ENCODE measurements at places on chromosomes 2 and 18.

GRCh38 chr2:217593732-217594131 is 409.1 kb downstream of the TNS1 start:
- no peak for DNase-seq

- DNase-seq: no peak
Observed at GRCh38 chr2:150256736-150257135, 230.7 kb downstream of the RND3 start.

DNA sequence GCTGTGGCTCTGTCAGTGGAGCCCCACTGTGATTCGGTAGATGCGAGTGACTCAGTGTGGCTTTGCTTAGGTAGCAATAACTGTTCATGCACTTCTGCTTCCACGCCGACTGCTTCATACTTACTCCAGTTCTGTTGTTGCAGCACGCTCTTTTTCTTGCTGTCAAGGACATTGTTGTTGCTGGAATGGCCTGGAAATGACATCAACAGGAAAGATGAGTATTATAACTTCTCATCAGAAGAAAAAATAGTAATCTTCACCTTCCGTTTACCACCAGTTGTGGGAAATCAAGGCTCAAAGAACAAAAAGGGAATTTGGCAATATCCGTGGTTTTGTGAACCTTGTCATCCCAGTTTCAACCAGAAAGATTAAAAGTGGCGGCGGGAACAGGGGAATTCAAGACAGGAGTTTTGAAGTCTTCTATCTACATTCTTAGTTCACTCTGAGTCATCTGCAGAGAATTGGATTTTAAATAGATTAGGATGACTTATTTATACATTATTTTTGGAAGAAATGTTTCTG is 8.3 kb downstream of the TM4SF20 start:
- DNase-seq: no peak

DNA sequence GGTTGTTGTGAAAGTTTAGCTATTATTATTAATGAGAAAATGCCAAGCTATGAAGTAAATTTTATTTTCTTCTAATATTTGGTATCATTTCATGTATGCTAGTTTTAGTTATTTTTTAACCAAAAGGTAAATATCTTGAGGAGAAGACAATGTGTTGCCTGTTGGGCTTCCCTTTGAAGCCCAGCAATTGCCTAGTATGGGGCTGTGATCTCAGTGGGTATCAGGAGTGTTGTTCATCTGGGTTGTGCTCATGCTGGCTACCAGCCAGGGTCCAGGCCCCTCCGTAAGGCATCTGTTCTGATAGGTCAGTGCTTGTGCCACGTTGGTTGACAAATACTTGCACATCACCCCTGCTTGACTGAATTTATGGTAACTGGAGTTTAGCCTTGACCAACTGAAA is 38.0 kb upstream of the DARS1 start:
- DNase-seq: no peak

DNA sequence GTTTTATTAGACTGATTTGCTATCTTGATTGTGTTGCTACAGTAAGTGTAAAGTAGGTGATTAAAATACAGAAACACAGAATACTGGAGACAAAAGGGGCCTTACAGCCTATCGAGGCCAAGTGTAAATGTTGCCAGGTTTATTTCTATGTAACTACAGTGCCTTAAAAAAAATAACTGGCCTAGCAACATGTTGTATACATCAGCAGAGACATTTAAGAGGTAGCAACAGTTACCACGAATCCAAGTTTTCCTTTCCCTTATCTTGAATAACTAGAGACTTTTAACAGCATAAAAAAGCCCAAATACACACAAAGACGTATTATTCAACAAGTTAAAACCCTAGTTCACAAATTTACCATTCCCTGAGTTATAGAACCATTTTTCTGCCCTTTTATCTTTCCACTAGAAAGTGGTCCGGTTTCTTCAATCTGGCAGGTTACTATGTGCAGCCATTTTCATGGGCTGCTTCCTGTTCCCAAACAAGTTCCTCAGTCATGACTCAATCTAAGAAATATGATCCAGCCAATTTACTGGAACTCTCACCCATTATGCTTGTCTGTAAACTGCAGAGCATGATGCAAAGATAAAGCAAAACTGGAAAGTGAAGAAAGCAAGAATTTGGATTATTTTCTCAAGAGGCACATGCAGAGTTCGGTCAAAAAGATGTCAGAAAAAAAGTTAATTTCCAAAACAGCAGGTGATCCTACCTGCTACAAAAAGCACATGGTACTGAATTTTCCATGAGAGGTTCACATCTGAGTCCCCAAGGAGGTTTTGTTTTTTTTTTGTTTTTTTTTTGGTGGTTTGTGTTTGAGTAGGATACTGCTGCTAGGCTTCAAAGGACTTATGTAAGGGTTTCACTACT is 22.2 kb downstream of the NFE2L2 start:
- DNase-seq: peak; percentile 88

DNA sequence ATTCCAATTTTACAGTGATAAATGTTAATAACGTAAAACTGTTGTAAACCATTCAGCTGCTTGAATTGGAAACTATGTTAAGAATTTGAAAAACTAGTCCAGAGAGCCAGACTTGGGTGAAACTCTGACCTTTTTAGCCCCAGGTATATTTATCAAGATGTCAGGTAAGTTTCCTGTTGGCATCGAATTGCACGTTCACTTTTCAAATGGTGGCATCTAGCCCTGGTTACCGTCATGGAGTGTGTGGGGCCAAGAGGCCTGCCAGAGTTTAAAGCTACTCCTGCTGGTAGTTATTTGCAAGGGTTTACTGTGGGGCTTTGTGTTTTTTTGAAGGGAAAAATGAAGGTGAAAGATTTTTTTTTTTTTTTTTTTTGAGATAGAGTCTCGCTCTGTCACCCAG is 109.9 kb downstream of the WDSUB1 start:
- no peak for DNase-seq

DNA sequence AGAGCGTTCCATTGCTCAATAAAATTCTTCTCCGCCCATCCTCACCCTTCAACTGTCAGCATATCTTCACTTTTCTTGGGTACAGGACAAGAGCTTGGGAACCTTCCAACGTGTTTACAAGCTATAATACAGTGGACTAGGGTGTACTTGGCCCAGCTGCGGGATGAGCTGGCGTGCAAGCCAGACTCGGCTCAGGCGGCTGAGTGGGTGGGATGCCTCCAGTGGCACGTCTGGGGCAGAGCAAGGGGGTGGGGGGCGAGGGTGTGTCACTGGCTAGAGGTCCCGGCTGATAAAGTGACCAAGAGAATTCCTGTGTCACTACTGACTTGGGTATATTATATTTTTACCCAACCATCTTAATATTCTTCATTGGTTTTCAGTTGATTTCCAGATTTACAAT is 179.7 kb downstream of the EVA1A start:
- DNase-seq: no peak

- no peak for DNase-seq
Observed at GRCh38 chr2:126317790-126318431, 338.0 kb upstream of the GYPC start.

- no peak for DNase-seq
Observed at GRCh38 chr2:12796657-12797056, 79.9 kb downstream of the TRIB2 start.

- DNase-seq: no peak
Observed at GRCh38 chr2:203261326-203262159, 22.7 kb downstream of the CYP20A1 start.

DNA sequence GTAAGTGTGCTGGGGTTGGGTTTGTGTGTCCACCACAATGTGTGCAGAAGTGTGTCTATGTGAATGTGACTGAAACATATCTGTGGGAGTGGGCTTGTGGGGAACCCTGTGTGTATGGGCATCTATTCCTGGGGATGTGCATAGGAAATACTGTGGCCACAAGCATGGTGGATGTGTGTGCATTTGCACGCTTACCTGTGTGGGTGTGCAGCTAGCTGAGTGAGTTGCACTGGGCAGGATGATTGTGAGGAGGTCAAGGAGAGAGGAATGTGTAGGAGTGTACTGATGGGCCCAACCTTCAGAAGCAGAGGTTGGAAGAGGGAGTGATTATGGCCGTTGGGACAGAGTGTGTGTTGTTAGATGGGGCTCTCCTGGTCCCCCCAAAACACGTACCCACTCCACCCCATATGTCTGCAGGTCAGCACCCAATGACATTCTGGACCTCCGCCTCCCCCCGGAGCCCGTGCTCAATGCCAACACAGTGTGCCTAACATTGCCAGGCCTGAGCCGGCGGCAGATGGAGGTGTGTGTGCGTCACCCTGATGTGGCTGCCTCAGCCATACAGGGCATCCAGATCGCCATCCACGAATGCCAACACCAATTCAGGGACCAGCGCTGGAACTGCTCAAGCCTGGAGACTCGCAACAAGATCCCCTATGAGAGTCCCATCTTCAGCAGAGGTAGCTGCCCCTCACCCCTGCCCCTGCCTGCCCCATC is 1.2 kb downstream of the WNT10A start:
- DNase-seq: no peak

DNA sequence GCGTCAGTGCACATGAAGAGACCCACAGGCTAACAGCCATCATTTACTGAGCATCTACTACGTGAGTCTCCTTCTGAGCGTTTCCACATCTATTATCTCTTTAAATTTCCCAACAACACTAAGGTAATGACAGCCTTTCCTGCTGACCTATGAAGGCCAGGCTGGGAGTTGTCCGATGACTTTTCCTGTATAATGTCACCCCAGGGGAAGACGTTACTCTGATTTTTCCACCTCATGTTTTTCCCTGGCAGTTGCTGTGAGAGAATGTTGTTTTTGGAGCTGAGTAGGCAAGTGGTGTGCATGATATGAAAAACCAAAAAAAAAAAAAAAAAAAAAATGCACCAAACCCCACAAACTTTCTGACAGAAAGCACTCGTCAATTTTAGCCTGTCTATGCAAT is 207.6 kb downstream of the SLC8A1 start:
- no peak for DNase-seq

DNA sequence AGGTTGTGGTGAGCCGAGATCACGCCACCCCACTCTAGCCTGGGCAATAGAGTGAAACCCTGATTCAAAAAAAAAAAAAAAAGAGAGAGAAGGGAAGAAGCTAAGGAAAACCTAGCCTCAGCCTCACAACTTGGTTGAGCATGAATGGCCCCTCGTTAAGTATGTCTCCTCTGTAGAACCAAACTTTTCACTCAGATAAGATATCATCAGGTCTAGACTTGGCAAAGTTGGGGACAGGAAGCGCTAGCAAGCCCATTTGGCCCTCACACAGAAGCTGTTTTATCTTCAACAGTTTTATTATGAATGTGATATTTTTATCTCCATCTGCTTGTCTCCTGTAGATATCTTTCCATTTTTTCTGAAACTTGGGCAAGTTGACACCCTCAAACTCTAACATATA is 3.5 kb upstream of the ASXL2 start:
- no peak for DNase-seq

DNA sequence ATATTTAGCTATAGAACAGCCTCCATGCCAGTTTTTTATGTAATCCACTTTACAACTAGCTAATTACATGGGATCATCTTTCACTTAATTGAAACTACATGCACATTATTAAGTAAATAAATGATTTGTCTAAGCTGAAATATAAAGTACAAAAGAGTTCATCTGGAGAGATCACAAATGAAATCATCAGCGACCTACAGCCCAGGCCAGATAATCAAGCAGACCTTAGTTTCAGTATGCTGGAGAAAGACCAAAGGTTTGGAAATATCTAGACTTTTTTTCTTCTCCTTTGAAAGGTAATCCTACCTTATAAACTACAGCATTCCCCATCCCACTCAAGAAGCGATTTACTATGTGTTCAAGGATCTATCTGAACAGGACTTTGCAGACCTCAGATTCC is 26.5 kb downstream of the FIGN start:
- no peak for DNase-seq

DNA sequence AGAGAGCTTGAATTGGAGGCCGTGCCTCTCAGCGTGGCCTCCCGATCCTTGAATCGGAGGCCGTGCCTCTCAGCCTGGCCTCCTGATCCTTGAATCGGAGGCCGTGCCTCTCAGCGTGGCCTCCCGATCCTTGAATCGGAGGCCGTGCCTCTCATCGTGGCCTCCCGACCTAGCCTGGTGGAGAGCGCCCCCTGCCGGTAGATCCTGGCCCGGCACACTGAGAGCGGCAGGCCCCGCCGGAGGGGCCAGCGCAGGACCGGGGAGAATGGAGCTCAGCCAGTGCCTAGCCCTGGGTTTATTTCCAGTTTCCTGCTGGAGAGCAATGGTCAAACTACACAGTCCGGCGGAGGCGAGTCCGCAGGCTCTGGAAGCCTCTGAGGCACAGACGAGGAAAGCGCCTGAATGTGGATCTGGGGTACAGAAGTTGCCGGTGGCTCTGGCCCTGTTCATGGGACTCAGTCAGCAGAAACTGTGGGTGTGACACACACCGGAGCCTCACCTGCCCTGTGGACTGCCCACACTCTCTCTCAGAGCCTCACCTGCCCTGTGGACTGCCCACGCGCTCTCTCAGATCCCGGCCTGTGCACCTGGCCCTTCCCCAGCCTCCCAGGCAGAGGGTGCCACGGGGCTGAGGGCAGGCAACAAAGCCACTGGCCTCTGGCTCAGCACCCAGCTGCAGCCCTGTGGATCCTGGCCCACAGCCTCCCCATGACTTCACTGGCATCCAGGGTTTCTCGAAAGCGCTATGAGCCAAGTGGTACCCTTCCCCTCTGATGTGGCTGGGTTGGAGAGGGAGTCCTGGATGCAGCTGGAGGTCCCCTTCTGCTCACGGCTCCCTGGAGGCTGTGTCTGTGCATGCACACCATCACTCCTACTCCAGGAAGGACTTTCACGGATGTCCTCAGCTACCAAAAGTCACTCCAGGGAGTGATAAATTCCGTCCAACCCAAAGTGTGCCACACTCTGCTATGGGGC is 1.5 kb downstream of the IL36B start:
- DNase-seq: no peak

DNA sequence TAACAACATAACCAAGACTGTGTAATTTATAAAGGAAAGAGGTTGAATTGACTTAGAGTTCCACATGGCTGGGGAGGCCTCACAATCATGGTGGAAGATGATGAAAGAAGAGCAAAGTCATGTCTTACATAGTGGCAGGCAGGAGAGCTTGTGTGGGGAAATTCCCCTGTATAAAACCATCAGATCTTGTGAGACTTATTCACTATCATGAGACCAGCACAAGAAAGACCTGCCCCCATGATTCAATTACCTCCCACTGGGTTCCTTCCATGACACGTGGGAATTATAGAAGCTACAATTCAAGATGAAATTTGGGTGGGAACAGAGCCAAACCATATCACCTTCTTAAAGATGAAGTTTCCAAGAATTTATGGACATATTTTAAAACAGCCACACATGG is 2.5 kb upstream of the IL36RN start:
- DNase-seq: no peak

DNA sequence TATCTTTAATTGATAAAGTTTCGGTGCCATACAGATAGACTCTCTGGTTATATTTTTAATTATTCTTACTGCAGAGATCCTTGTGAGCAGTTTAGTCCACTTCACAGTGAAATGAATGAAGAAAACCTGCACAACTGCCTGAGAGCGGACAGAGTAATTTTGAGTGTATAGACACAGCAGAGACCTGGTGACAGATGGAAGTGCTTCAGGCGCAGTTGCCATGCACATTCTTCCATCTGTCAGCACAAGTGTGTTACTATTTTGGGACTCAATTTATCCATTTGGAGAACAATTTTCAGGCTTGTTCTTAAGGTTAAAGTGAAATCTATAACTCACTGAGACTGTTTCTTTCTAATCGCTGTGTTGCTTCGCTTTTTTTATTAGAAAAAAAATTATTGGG is 147.8 kb upstream of the SPHKAP start:
- no peak for DNase-seq
